Activated CD4-positive, alpha-beta T cell treated with anti-CD3 and anti-CD28 coated beads, Interleukin-2, amount 50 U/mL, for 24 hours (primary cell): ENCODE measurements at places on chromosomes 1 and 21.
A peak's percentile ranks its signal among the peaks of the same experiment; 100 is the strongest.

DNA sequence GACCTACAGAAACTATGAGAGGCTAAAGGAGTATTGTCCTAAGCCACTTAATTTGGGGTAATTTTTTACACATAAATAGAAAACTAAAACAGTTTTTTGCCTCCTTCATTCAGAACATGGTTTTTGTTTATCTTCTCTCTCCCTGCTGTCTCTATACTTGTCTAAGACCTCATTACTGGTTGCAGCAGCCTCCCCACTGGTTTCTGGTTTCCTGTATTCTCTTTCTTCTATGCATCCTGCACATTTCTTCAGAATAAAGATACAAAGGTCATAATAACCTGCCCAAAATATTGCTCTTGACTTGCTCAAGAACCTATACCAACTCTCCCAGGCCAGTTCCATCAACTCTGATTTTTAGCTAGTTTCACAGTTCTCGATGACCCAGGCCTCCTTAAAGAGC lies 19.8 kb upstream of the BOLA1 start:
- DNase-seq = no peak

- DNase-seq = no peak
Observed at GRCh38 chr1:116961606-116962005, 40.0 kb upstream of the CD101 start.

DNA sequence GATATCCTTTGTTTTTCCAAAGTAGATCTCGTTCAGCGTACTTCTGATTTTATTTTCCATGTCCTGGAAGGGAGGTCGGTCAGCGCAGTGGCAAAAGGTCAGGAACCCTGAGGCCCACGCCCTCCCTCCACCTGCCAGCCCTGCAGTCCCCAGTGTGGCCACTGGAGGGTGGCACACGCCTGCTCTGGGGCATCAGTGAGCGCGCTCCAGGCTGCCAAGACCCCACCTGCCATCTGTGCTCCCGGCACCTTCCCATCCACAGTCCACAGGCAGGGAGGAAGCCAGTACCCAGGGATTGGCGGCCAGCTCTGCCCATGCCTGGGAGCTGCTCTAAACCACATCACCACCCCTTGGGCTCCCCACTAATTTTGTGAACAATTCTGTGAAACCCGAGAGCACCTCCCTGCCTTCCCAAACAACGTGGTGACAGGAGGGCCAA lies 32.3 kb downstream of the SLC66A1 start:
- no peak for DNase-seq

GRCh38 chr1:156421939-156422601 lies 53.1 kb downstream of the RHBG start:
- DNase-seq = no peak

- DNase-seq = no peak
Observed at GRCh38 chr1:84492726-84493125, 13.5 kb upstream of the SPATA1 start.

DNA sequence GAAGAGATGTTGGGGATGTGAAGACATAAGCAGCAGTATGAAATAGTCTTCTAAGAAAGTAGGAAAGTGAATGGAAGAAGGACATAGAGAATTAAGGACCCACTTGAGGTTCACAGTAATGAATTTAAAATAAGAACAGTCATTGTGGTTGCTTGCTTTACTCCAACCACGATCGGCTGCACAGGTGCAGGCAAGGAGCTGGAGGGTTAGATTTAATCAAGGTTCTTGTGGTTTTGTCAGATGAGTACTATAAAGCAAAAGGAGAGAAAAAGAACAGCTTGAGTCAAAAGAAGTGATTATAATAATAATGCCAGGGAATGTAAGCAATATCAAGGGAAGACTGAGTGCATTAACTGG lies 46.1 kb upstream of the RBM34 start:
- peak; percentile 41 for DNase-seq
